ENCODE measurements at places on chromosomes 2 and 18.

DNA sequence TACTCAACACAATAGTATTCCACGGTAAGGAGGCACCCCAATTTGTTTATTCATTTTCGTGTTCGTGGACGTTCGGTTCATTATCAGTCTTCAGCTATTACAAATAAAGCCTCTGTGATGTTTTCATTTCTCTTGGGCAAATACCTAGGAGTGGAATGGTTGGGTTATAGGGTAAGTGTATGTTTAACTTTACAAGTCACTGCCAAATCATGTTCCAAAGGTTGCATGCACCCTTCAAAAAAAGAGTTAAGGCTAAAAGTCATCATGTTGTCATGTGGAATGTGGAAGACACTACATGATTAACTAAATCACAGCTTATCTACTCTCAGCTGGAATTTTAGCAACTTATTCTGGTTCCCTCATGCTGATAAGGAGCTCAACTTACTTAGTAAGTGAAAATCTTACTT is 15.8 kb downstream of the INO80C start:
- no peak for DNase-seq

DNA sequence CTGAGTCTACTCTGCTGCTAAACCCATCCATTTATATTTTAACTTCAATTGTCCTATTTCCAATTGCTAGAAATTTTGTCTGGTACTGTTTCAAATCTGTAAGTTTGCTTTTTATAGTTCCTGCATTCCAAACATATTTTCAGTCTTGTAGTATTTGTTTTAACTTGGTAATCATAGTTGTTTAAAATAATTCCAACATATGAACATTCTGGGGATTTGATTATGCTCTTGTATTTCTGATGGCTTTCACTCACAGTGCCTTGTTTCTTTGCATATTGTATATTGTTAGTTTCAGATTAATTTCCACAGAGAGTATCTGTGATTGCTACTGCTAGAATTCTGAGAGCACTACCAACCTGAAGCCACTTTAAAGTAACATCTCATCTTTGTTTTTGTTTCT is 202.4 kb downstream of the ETAA1 start:
- DNase-seq, result no peak

- DNase-seq, result no peak
Observed at GRCh38 chr2:153477636-153478288, 800 bp downstream of the RPRM start.

- no peak for DNase-seq
Observed at GRCh38 chr2:176471949-176472348, 202.7 kb downstream of the MTX2 start.

DNA sequence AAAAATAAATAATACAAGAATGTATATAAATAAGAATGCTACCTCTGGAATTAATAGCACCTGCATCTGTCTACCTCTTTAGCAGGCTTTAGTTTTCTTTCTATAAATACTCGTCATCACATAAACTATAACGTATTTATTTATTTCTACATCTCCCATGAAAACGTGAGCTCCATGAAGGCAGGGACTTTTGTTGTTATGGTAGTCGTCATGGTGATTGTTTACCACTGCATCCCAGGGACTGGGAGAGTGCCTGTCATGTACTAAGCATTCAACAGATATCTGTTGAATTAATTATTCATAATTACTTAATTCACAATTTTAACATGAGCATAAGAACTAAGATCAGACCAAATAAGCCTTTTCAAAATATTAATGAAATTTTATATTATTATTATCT is 386.6 kb downstream of the NRXN1 start:
- DNase-seq, result no peak

GRCh38 chr2:1876352-1876751 is 132.0 kb upstream of the PXDN start:
- no peak for DNase-seq

- DNase-seq, result no peak
Observed at GRCh38 chr18:9757827-9758621, 49.9 kb downstream of the RAB31 start.

GRCh38 chr2:36374585-36374984 is 19.0 kb downstream of the CRIM1 start:
- no peak for DNase-seq

DNA sequence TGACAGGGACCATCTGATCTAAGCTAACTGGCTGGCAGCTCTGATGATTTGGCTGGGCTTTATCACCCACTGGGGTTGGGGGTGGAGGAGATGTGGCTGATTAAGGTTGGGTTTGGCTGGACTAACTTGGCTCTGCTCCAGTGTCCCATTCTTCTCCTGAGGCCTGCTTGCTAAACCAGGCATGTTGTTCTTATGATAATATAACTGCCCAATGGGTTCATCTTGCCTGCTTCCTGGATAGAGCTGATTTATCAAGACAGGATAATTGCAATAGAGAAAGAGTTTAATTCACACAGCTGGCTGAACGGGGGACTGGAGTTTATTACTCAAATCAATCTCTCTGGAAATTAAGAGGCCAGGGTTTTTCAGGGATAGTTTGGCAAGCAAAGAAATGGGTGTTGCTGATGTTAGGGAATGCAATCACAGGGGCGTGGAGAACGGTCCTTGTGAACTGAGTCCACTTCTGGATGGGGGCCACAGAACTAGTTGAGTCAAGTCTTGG is 150.4 kb downstream of the PTH2R start:
- DNase-seq, result no peak

- DNase-seq, result no peak
Observed at GRCh38 chr2:178250429-178250828, 56.1 kb downstream of the OSBPL6 start.

DNA sequence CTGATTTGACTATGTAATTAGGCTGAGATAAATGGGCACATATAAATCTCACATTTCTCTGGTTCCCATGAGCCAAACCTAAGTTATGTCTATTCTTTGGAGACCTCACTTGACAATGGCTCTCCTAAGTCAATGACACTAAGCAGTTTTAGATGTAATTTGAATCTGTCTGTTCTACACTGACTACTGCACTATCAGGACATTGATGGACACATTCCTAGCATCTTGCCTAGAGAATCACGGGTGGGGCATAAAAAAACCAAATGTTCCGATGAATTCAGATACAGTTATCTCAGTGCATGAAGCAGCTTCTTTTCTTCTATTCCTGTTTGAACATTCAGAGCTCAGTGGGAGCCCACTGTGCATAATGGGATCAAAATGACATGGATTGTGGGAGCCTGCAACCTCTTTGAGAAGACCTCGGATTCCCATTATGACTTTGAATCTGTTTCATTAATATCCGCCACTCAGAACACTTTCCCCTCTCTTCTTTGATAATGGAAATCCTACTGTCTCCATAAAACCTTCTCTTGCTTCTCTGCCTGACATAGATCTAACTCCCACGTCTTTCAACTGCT is 110.8 kb downstream of the FSHR start:
- DNase-seq, result no peak

DNA sequence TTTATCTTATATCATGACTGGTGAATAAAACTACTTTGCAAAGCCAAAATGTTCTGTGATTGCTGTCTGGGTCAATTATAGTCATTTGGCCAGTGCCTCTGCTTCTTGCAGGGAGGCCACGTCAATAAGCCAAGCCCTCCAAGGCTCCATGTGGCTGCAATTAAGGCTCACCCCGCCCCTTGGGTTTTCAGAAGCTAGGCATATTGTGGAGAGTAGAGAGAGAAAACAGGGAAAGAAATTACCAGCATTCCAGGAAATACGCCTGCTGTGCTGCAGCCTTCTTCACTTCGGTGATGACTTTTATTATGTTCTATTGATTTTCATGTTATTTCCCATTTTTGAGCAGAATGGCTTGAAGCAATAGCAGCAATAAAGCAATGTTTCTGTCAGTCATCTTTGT is 319.7 kb downstream of the SOX11 start:
- no peak for DNase-seq

GRCh38 chr18:6256521-6256920 is 158.2 kb downstream of the L3MBTL4 start:
- no peak for DNase-seq

- no peak for DNase-seq
Observed at GRCh38 chr2:209936106-209936666, 66.3 kb upstream of the RPE start.

- no peak for DNase-seq
Observed at GRCh38 chr2:157809212-157809611, 66.9 kb downstream of the ACVR1 start.

- no peak for DNase-seq
Observed at GRCh38 chr18:48106976-48107781, 176.7 kb upstream of the SMAD2 start.

DNA sequence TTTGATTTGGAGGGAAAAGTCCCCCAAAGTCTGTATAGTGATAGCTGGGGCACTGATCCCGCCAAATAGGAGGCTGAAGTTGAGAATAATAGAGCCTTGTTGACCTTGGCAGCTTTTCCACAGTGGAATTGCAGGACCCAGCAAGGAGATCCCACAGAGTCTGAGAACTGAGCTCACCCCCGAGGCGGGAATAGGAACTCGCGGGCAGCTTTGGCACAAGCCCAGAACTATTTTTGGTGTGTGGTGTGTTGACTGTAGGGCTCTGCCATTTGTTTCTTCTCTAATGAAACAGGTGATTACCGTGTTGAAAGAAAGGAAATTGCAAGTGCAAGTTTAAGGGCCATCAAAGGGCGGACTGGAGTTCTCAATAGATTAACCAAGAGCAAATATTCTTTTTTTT is 34.0 kb downstream of the SH3RF3 start:
- DNase-seq, result no peak

- DNase-seq, result no peak
Observed at GRCh38 chr2:218244665-218245064, 16.1 kb upstream of the GPBAR1 start.

- DNase-seq, result no peak
Observed at GRCh38 chr2:168526641-168527040, 70.6 kb downstream of the CERS6 start.

GRCh38 chr2:150043172-150043500 is 444.3 kb downstream of the RND3 start:
- no peak for DNase-seq

GRCh38 chr18:65458871-65459270 is 291.9 kb upstream of the CDH7 start:
- no peak for DNase-seq

DNA sequence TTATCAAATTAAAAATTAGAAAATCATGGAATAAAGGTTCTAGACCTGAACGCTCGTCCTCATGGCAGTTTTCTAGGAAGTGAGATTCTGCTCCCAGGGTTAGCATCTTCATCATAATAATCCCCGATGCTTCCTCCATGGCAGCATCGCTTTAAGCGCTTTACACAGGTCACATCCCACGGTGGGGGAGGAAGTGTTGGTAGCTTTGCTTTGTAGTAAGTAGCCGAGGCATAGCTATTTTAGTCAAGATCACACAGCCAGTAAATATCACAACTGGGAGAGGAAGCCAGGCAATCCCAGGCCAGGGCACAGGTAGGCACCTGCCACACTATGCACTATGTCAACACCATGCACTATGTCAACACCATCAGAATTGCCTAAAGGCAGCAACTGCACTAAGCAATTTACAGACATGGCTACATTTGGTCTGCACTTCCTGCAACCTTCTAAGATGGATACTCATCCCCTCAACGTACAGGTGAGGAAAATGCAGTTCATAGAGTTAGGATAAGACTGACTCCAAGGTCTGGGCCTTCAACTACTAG is 205.5 kb downstream of the FBXO15 start:
- no peak for DNase-seq

DNA sequence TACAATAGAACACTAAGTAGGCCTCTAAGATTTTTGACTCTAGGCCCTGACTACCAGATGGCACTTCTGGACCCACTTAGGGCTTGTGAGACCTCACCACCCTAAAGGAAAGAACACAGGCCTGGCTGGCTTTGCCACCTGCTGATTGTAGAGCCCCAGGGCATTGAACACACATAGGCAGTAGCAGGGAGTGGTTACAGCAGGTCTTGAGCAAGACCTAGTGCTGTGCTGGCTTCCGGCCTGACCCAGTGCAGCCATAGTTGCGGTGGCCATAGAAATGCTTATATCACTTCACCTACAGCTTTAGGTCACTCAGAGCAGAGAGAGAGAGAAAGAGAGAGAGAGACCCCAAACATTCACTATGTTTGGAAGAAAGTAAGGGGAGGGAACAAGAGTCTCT is 223.2 kb downstream of the LRATD1 start:
- no peak for DNase-seq

- no peak for DNase-seq
Observed at GRCh38 chr18:13431886-13432285, 213.3 kb downstream of the LDLRAD4 start.

DNA sequence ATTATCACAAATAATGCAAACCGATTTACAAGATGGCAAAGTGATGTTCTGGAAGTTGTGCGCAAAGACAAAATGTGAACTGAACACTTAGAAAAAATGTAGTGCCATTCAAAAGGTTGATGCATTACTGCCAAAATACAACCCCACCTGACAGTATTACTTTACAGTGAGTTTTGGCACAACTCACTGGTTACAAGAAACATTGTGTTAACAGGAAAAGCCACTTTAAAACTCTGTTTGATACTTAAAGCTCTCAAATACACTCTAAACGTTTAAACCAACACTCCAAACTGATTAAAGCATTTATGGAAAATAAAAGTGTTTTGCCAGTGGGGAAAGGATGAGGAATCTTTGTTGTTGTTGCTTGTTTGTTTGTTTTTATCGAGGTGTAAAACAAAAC is 173.4 kb upstream of the SATB2 start:
- no peak for DNase-seq

Data from right renal cortex interstitium (tissue), 3 donors.